Liver (tissue), 10 donors: ENCODE measurements at places on chromosomes 5 and 9. TPM values are rescaled to one million over a fixed set of nuclear protein-coding genes. Genes with fewer than 3 reads are reported as not detected.

Gene LHX3
- not detected for total RNA-seq

Gene ABO
- total RNA-seq: 0.75 TPM

Gene EMB
- total RNA-seq: 2.8 TPM

Gene PDGFRB
- total RNA-seq: 13.1 TPM
